ENCODE measurements at places on chromosomes 12 and 14. TPM values are rescaled to one million over a fixed set of nuclear protein-coding genes. Genes with fewer than 3 reads are reported as not detected.

Gene TRIAP1
- total RNA-seq: 15.6 TPM

Gene TAS2R43
- total RNA-seq: 0.90 TPM

GRCh38 chr12:122449317-122449716, 26.8 kb upstream of the CLIP1 start:
- no peaks in the 10 kb centered on the region for H3K4me1 ChIP-seq
- no peak overlapping the region for H3K27ac ChIP-seq
- H3K4me3 ChIP-seq: no peak overlapping the region
- no peaks in the 10 kb centered on the region for H3K27me3 ChIP-seq

GRCh38 chr12:10358969-10359368, 30.9 kb downstream of the KLRK1 start:
- no peaks in the 10 kb centered on the region for H3K27me3 ChIP-seq
- no peak overlapping the region for H3K4me3 ChIP-seq
- no peaks in the 10 kb centered on the region for H3K36me3 ChIP-seq
- no peak for DNase-seq
- peaks cover under 1% of the 10 kb centered on the region for H3K4me1 ChIP-seq

DNA sequence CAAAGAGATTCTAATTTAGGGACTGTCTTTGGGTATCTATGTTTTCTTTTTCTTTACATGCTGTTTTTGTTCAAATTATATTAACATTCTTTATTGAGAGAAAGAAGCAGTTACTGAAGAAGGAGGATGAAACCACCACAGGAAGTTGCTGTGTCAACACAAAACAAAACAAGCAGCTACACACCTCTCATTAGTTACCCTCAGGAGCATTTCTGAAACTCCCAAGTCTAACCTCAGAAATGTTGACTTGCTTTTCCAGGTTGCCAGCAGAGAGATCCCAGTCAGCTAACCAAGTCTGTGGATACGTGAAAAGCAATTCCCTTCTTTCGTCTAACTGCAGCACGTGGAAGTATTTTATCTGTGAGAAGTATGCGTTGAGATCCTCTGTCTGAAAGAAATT, 33.5 kb downstream of the CLEC1A start:
- H3K4me1 ChIP-seq: peaks cover under 1% of the 10 kb centered on the region
- no peaks in the 10 kb centered on the region for H3K27me3 ChIP-seq
- H3K4me3 ChIP-seq: no peak overlapping the region
- no peak for DNase-seq
- no peaks in the 10 kb centered on the region for H3K36me3 ChIP-seq

- no peaks in the 10 kb centered on the region for H3K36me3 ChIP-seq
- H3K4me3 ChIP-seq: no peak overlapping the region
- DNase-seq: no peak
- H3K27ac ChIP-seq: no peak overlapping the region
Observed at GRCh38 chr12:2627076-2627834, 167.5 kb upstream of the FKBP4 start.

DNA sequence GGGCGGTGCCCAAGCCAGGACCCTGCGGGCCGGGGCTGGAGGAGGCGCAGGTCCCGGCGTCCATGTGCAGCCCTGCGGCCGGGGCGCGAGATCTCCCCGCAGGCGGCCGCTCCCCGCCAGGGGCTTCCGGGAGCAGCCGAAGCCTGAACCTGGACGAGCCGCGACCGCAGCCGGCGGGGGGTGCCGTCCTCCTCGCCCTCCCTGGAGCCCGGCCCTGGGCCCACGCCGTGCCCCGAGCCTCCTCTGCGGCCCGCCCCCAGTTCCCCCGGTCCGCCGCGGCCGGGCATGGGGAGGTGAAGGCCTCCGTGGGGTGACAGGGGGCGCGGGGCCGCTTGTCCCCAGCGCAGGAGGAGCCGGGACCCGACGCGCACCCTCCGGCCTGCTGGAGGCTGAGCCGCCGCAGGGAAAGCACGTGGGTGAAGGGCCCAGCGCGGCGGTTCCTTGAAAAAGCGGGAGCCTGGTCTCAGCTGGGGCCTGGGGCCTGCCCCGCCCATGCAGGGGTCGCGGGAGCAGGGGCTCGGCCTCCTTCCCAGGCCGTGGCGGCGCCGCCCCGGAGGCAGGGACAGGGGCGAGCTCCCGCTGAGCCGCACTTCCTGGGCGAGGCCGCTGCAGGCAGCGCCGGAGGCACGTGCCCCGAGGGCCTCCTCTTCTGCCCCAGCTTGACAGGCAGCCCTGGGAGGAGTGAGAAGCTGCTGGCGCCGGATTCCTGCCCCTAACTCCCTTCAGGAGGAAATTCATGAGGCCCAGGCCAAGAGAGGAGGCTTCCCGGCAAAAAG, 55.6 kb upstream of the PPP2R5C start:
- peaks cover 10% of the 10 kb centered on the region for H3K4me1 ChIP-seq
- H3K27me3 ChIP-seq: no peaks in the 10 kb centered on the region
- no peaks in the 10 kb centered on the region for H3K36me3 ChIP-seq
- H3K4me3 ChIP-seq: no peak overlapping the region
- H3K27ac ChIP-seq: no peak overlapping the region

- no peak overlapping the region for H3K4me3 ChIP-seq
- no peak overlapping the region for H3K27ac ChIP-seq
- H3K36me3 ChIP-seq: peaks cover 9% of the 10 kb centered on the region
- H3K27me3 ChIP-seq: no peaks in the 10 kb centered on the region
- H3K4me1 ChIP-seq: peaks cover 30% of the 10 kb centered on the region
- peak; percentile 91 for DNase-seq
Observed at GRCh38 chr14:99393059-99393655, 87.5 kb downstream of the SETD3 start.

- no peaks in the 10 kb centered on the region for H3K36me3 ChIP-seq
- H3K4me1 ChIP-seq: peaks cover 28% of the 10 kb centered on the region
- no peak overlapping the region for H3K4me3 ChIP-seq
- H3K27ac ChIP-seq: no peak overlapping the region
- H3K27me3 ChIP-seq: no peaks in the 10 kb centered on the region
Observed at GRCh38 chr12:49357103-49357678, 10.1 kb upstream of the SPATS2 start.

DNA sequence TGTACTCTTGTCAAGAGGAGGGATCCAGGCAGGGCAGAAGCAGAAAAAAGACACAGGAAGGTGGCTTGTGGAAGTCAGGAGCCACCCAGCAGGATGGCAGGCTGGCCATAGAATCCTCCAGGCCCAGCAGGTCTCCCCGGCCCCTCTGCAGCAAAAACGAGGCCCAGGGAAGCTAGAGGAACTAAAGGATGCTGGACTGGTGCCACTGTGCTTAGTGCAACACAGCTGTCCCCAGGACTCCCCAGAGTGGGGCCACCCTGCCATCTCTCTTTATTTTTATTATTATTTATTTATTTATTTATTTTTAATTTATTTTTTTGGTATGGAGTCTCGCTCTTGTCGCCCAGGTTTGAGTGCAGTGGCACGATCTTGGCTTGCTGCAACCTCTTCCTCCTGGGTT, 54.1 kb downstream of the PITPNM2 start:
- DNase-seq: no peak
- peaks cover 4% of the 10 kb centered on the region for H3K4me1 ChIP-seq
- H3K27me3 ChIP-seq: peaks cover 4% of the 10 kb centered on the region
- H3K4me3 ChIP-seq: no peak overlapping the region

GRCh38 chr14:69370061-69370460, 28.0 kb downstream of the ERH start:
- no peaks in the 10 kb centered on the region for H3K4me1 ChIP-seq
- no peak overlapping the region for H3K27ac ChIP-seq
- no peaks in the 10 kb centered on the region for H3K27me3 ChIP-seq
- no peak for DNase-seq
- no peak overlapping the region for H3K4me3 ChIP-seq

DNA sequence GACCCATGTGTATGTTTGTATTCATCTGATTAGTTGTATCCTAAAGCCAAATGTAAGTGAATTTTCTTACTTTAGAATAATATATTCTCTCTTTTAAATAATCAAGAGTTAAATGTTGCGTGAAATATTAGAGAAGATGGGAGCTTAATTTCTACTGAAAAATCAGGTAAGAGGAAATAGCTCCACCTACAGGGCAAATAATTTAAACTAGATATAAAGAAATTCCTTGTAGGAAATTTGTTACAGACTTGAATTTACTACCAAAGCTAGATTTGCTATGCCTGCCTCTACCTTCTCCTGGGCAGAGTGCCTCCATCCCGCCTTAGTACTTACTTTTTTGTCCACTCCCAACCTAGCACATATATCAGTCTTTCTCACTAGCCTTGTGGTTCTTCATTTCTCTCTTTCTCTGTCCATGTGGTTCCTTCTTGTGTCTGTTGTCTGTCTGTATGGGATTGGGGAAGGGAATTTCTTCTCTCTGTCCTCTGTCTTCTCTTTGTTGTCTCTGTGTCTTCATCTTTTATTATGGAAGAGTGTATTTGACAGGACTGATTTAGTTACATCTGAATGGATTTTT, 44.7 kb downstream of the PALS1 start:
- no peak overlapping the region for H3K27ac ChIP-seq
- DNase-seq: peak; percentile 84
- no peaks in the 10 kb centered on the region for H3K36me3 ChIP-seq
- H3K4me3 ChIP-seq: no peak overlapping the region
- H3K4me1 ChIP-seq: no peaks in the 10 kb centered on the region
- H3K27me3 ChIP-seq: no peaks in the 10 kb centered on the region

GRCh38 chr14:74904635-74905503, 18.2 kb downstream of the RPS6KL1 start:
- peaks cover 60% of the 10 kb centered on the region for H3K4me1 ChIP-seq
- no peak overlapping the region for H3K4me3 ChIP-seq
- H3K27me3 ChIP-seq: no peaks in the 10 kb centered on the region
- H3K36me3 ChIP-seq: peaks cover 52% of the 10 kb centered on the region

- H3K27ac ChIP-seq: no peak overlapping the region
- no peaks in the 10 kb centered on the region for H3K27me3 ChIP-seq
- no peaks in the 10 kb centered on the region for H3K36me3 ChIP-seq
Observed at GRCh38 chr14:99175331-99176155, 96.5 kb downstream of the BCL11B start.
